ENCODE measurements at places on chromosomes 16 and 17. TPM values are rescaled to one million over a fixed set of nuclear protein-coding genes. Genes with fewer than 3 reads are reported as not detected.

ADAP2 gene
- not detected for polyA plus RNA-seq

GP2 gene
- not detected for polyA plus RNA-seq

RDM1 gene
- not detected for polyA plus RNA-seq

SLX1B gene
- polyA plus RNA-seq: 20.4 TPM

CCDC144A gene
- polyA plus RNA-seq: 0.03 TPM

SHISA6 gene
- not detected for polyA plus RNA-seq

IRX5 gene
- 3.6 TPM for polyA plus RNA-seq

C17orf113 gene
- polyA plus RNA-seq: not detected

GABARAPL2 gene
- polyA plus RNA-seq: 257 TPM

RND2 gene
- polyA plus RNA-seq: 0.18 TPM

ZACN gene
- 1.9 TPM for polyA plus RNA-seq

CSF3 gene
- polyA plus RNA-seq: not detected

WWOX gene
- 4.5 TPM for polyA plus RNA-seq

LGALS9B gene
- polyA plus RNA-seq: not detected

SPATA22 gene
- not detected for polyA plus RNA-seq

CD300E gene
- polyA plus RNA-seq: not detected

CEMP1 gene
- 2.9 TPM for polyA plus RNA-seq

ADAD2 gene
- not detected for polyA plus RNA-seq

TRAF7 gene
- 28.8 TPM for polyA plus RNA-seq

All from GM23248 (cell line).